Naive thymus-derived CD8-positive, alpha-beta T cell (primary cell): ENCODE measurements at places on chromosomes 12 and 14.

GRCh38 chr12:132529906-132530305 lies 40.0 kb downstream of the FBRSL1 start:
- DNase-seq = no peak

- no peak for DNase-seq
Measured at GRCh38 chr12:4610481-4610880, 38.4 kb downstream of the AKAP3 start.

DNA sequence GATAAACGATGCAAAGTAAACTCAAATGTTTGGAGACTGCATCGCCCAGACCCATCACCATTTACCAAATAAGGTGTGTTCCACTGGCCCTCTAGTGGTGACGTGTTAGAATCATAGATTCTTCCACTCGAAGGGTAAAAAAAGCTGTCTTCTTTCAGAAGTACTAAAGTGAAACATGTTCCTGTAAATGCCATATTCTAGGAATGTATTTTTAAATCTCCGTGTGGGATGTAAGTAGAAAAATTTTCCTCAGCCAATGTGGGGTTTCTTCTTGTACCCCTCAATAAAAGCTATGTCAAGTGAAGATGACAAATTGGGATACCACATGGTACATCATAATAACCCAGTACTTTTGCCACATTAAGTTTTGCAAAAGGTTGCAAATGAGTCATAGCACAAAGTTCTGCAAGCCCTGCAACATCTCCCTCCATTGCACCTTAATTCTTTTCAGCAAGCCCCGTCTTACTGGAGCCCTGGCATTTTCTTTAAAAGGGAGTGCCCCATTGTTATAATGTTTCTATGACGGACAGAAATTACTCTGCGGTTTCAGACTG lies 100.8 kb downstream of the CCER1 start:
- no peak for DNase-seq

- DNase-seq = no peak
Measured at GRCh38 chr14:93015505-93015904, 92.6 kb downstream of the CHGA start.

DNA sequence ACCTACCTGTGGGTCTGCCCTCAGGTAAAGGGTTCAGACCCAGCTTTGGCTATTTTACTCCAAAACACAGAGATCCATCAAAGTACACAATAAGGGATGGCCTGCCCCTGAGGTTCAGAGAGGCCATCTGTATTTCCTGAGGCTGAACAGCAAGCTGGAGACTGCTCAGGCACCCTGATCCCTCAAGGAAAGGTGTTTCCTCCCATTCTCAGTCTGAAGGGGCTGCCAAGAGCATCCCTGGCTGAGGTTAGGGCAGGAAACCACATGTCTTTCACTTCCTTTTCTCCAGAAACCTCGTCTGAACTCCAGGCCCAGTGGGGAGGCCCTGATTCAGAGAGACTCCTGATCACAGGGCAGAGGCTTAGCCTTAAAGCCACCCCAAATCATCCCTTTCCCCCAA lies 1.5 kb downstream of the RILPL1 start:
- no peak for DNase-seq

- no peak for DNase-seq
Measured at GRCh38 chr14:68607867-68608573, 184.8 kb downstream of the ZFP36L1 start.

GRCh38 chr14:70881549-70882177 lies 25.6 kb upstream of the PCNX1 start:
- DNase-seq = no peak

DNA sequence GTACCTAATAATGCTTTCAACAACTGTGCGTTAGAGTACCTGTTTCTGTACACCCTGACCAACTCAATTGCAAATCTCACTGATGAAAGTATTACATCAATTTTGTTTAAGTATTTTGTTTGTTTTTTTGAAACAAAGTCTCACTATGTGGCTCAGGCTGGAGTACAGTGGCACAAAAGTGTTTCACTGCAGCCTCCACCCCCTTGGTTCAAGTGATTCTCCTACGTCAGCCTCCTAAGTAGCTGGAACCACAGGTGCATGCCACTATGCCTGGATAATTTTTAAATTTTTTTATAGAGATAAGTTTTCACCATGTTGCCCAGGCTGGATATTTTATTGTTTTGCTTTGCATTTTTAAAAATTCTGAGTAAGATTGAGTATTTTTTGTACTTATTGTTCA lies 46.7 kb downstream of the YEATS4 start:
- DNase-seq = no peak

GRCh38 chr12:113948151-113948914 lies 17.8 kb downstream of the RBM19 start:
- DNase-seq = no peak

DNA sequence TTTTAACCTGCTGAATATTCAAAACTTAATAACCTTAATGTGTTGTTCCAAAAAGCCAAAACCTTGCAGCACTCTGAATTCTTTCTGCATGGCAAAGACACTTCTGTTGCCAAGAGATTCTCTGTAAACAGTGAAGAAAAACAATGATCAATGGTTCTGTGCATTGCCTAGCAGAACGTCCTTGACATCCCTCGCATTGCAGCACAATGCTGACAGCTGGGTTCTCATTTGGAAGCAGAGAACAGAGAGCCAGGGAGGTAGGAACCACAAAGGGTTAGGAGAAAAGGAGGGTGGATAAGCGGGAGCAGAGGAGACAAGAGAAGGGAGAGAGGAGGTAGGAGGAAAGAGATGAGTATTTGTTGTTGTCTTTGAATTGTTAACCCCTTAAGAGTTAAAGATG lies 501.1 kb downstream of the NAV3 start:
- DNase-seq = no peak

DNA sequence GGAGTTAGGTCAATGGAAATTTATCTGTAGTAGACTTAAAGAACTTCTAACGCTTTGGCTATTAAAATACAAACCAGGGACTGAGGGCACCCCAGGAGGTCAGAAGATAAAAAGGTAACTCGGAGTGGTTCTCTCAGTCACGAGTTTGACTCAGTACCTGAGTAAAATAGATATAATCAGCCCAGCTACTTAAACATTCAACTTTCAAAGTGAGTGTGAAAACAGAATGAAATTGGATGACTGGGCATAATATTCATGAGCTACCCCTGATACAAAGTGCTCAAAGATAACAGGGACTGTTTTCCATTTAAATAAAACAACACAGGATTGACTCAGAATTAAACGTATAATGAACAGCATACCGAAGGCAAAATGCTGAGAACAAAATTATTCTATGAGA lies 75.0 kb downstream of the FOXN3 start:
- no peak for DNase-seq

GRCh38 chr12:111443586-111443985 lies 37.9 kb downstream of the SH2B3 start:
- no peak for DNase-seq

DNA sequence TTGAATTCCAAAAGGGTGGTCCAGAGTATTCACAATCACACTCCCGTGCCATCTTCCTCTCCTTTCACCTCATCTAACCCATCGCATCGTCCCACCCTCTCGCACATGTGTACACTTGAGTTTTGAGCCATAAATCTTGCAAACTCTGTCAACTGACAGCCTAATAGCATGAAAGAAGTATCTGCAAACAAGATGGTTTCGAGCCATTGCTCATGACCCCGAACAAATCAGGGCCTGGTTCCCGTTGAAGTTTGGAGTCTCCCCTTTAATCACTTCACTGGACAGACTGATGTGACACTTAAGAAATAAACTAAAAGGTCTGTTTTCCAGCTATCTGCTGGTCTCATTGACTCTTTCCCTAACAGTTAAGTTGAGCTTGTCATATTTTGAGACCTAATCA lies 223.6 kb upstream of the SOX5 start:
- no peak for DNase-seq

- no peak for DNase-seq
Measured at GRCh38 chr14:37343307-37344094, 145.8 kb downstream of the MIPOL1 start.

GRCh38 chr12:46404225-46404631 lies 31.7 kb upstream of the SLC38A2 start:
- DNase-seq = no peak

DNA sequence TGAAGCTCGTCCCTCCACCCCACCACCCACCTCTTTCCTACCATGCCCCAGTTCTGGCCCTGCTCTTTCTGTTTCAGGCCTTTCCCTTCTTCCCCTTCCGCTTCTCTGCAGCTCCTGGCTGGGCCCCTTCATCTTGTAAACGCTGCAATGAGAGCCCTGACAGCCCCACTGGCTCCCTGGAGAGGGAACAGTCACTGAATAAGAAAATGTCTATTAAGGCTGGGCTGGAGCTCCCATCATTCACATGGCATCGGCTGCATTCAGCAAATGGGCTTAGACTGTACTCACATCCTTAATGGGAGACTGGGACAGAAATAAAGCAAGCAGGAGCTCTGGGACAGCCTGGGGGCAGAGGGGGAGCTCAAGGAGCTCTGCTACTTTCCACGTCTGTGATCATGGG lies 45.2 kb upstream of the TUNAR start:
- DNase-seq = no peak

DNA sequence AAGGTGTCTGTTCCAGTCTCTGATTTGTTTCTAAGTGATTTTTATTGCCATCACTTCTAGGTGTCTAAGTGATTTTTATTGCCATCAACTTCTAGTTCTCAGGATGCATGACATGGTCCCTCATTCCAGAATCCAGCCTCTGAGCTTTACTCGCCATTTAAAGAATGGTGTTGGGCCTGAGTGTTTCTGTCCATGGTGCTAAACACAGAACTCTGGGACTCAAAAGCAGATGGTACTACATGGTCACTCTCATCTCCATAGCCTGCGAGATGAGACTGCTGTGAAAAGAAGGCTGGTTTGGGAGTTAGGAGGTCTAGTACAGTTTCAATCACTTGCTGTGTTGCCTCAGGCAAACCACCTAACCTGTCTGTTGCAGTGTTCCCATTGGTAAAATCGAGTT lies 276.6 kb downstream of the NRXN3 start:
- DNase-seq = no peak

DNA sequence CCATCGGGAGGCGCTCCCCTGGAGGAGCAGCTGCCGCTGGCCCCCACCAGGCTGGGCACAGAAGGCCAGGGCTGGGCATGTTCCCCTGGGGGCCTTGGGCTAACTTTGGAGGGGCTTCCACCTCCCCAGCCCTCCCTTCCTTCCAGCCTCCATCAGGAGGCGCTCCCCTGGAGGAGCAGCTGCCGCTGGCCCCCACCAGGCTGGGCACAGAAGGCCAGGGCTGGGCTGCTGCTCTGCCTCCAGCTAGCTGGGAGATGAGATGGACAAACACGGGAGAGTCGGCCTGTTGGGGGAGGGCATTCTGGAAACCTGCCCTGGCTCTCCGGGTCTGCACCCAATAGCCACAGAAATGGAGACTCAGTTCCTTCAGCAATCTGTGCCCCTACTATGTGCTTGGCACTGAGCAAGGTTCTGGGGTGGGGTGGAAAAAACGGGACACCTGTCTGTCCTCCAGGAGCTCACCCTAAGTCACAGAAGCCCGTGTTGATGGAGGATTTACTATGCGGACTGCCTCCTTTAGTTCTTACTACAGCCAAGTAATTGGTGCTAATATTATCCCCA lies 39.0 kb upstream of the CORO1C start:
- no peak for DNase-seq

- no peak for DNase-seq
Measured at GRCh38 chr14:48560421-48560820, 885.0 kb upstream of the MDGA2 start.

- no peak for DNase-seq
Measured at GRCh38 chr14:56304456-56304855, 186.2 kb downstream of the PELI2 start.

GRCh38 chr14:95553141-95553540 lies 18.3 kb downstream of the GLRX5 start:
- no peak for DNase-seq

- no peak for DNase-seq
Measured at GRCh38 chr12:97513950-97514349, 51.3 kb downstream of the RMST start.

DNA sequence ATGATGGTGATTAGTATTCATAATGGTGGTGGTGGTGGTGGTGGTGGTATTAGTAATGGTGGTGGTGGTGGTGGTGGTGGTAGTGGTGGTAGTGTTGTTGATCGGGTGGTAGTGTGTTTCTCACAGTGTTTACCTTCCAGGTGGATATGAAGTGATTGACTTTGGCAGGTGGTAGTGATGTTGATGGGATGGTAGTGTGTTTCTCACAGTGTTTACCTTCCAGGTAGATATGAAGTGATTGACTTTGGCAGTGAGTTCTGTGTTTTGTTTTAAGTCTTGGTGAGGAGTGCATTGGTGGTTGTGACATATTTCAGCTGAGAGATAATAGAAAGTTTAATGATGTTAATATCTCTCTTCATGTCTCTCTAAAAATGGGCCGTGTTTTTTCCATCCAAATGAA lies 189.4 kb downstream of the TMTC2 start:
- DNase-seq = no peak

- no peak for DNase-seq
Measured at GRCh38 chr12:578748-579419, 84.4 kb downstream of the NINJ2 start.

DNA sequence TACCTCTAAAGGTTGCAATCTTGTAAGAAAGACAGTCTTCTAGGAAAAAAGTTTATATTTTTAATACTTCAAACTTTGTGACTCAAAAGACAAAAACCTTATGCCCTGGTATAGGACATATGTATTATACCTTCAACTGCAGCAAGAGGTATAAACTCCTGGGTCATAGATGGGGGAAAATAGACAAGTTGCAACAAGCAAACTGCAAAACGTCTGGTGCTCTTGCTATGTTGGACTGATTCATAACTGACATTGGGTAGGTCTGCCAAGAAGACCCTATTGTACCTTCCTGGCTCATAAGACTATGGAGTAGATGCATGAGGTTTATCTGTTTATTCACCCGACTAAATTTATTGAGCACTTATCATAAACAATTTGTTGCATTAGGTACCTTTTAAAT lies 40.9 kb downstream of the BEST3 start:
- no peak for DNase-seq

DNA sequence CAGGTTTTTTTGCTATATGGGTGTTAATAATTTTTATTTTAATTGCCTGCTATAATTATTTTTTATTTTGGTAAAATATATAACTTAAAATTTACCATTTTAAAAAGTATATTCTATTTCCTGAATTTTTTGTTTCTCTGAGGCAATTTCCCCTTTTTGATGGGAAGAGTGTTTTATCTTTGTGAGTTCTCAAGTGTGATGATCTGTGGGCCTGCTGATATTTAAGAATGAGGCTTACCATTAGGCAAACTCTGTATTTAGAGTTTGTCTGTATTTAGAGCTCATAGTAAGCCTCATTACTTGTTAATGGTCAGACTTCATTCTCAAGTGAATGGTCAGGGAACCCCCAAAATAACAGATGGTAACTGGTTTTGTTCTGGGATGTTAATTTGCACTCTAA lies 48.0 kb downstream of the WNK1 start:
- DNase-seq = no peak

GRCh38 chr12:114846771-114847170 lies 162.8 kb upstream of the TBX3 start:
- no peak for DNase-seq
